ENCODE measurements at places on chromosomes 6 and 20.

DNA sequence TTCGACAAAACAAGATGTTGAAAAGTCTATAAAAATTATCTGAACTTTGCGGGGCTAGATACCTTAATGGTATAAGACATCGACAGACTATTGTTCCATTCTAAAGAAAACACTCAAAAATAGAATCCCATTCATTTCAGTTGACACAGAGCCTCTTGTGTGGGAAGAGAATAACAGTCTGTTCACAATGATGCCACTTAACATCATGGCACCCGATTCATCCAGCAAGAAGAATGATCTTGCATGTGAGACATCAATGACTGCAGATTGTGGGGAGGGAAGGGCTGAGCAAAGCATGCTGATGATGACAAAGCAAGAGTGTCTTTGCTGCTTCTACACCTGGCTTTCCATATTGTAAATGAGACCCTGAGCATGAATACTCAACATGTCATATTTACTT is 49.7 kb upstream of the ARMH2 start:
- no peak for DNase-seq

DNA sequence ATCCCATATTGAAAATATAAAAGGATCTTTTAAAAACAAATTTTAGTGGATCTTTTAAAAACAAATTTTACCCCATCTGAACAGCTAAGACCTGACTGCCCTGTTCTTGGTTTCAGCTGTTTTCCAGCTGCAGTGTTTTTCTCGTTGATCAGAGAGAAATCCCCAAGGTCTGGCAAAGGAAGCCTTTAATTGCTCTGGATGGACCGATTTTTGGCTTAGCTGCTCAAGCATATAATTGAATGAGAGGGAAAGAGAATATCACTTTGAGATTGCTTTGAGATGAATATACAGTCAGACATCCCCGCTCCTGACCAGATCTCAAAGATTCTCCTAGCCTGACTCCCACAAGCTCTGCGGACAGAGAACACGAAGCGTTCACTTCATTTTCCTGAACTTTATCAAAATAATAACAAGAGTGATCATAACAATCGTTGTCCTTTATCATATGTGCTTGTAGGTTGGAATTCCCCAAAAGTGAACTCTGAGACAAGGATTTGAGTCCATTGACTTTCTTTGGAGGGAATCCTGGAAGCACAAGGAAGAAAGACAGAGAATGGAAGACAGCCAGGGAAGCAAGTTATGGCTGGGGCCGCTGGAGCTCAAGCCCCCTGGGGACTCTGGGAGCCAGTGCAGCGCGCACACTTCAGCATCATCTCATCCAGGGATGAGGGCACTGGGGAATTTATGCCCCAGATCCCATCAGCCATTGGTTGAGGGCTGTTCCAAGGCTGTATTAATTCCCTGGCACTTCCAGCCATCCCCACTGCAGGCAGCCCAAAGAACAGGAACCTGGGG is 101.3 kb downstream of the SNX5 start:
- DNase-seq, result no peak

GRCh38 chr6:80647156-80647555 is 540.7 kb downstream of the BCKDHB start:
- no peak for DNase-seq

DNA sequence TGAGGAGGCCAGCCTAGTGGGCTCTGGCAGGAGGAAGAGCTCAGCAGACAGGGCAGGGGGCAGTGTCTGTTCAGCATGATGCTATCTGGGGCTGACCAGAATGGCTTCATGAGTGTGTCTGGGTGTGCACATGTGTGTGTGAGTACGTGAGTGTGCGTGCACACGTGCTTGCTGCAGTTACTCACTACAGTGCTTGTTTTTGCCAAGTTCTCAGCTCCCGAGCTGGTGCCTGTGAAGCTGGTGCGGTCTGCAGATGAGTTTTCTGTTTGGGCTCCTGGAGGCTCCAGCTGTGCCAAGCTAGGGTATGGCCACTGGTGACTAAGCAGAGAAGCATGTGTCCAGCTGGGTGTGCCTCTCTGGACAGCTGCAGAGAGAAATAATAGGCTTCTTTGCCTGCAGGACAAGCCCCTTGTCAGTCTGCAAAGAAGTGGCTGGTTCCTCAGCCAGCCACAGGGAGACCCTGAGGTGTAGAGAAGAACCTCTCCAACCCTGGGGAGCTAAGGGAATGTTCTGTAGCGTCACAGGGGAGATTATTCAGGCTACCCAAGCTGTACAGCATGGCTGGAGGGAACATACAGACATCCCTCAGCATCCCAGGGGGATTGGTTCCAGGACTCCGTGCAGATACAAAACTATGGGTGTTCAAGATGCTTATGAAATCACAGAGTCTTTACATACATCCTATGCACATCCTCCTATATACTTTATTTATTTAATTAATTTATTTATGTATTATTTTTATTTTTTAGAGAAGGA is 40.2 kb upstream of the FAM50B start:
- DNase-seq, result no peak

GRCh38 chr20:58375759-58376352 is 13.2 kb upstream of the VAPB start:
- no peak for DNase-seq

- DNase-seq, result no peak
Observed at GRCh38 chr6:51283723-51284355, 465.2 kb downstream of the TFAP2B start.

GRCh38 chr6:119012521-119012920 is 65.9 kb downstream of the FAM184A start:
- no peak for DNase-seq

GRCh38 chr6:170429450-170429849 is 122.9 kb downstream of the FAM120B start:
- no peak for DNase-seq

DNA sequence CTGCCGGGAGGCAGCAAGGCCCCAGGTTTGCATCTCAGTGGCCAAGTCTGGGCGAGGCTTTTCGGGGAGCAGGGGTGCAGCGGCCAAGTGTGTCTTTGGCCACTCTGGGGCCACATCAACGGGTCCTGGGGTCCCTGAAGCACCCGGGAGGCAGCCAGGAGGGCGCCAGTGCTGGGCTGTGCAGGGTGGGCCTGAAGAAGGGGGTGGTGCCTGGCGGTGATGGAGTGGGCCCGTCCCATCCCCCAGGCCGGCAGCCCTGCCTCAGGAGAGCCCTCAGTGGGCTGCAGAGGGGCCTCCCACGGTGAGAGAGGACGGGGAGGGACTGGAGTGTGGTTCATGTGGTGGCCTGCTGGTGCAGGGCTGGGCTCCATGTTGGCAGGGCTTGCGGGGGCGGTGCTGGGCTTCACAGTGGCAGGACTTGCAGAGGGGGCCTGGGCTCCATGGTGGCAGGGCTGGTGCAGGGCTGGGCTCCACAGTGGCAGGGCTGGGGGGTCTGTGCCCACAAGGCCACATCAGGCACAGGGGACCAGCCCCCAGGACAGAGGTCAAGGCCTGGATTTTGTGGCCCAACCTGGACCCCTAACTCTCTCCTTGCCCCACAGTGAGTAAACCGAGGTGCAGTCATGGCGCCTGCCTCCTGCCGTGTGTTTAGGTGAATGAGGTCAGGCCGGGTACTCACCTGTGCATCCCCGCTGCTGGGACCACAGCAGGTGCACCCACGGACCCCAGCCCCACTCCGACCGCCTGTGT is 10.5 kb upstream of the BHLHE23 start:
- DNase-seq, result no peak

DNA sequence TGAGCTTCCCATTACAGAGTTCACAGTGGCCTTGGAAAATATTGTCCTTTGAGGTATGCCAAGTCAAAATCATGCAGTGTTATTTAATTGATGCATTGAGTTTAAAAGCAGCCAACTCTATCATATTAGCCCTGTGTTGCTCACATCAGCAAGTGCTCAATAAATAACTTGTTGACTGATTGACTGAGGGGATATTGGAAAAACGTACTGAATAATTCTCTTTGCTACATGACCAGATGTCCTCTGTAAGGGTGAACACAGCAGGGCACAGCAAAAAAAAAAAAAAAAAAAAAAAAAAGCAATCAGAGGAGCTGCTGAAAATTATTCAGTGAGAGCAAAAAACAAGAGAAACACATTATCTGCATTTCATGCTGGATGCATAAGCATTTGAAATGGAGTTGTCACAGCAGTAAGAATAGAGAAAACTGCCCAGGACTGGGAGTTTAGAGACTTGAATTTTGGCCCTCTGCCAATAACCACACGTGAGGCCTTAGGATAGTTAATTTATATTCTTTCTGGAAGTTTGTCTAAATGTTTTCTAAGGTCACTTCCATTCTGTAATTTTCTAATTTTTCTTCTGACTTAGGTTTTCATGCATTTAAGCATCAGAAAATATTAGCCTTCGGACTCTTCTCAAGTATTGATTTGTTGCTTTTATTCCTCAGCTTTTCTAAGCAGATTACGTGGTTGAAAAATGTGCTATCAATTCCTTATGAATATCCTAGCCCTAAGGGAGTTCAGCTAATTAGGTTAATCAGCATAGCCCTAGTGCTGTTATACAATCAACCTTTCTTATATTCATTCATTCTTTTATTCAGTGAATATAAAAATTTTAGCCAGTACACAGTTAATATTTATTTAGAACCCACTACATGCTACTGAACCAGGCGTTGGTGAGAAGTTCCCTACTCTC is 246.8 kb upstream of the STXBP5 start:
- no peak for DNase-seq

DNA sequence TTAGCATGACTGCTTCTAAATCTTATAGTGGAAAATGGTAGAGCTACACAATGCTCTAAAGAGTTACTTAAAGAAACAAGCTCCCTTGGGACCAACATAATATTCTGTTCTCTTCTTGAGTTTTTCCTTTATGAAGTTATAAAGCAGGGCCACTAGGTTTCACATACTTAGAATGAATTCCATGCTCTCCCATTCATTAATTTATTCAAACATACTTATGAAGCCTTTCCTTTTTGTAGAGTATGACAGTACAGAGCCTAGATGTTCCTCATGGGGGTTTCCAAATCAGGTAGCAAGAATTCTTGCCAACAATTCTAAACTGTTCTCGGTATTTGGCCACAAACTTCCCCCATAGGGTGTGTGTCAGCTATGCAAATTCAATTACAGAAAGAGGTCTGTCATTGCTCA is 20.6 kb upstream of the FABP7 start:
- no peak for DNase-seq

DNA sequence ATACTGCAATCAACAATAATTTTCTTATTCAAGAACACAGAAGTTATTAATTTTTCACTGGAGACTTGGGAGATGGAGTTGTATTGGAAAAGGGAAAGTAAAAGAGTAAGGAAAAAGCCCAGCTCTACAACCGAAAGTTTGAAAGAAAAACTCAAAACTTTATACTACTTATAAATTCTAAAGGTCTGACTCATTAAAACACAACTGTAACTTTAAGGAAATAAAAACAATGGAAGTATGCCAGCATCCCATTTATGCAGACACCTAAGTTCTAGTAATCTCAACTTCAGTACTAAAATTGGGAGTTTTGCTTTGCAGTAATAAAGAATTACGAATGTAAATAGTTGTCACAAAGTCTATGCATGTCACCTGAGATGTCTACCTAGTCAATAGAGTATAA is 80.6 kb downstream of the IRAK1BP1 start:
- no peak for DNase-seq

DNA sequence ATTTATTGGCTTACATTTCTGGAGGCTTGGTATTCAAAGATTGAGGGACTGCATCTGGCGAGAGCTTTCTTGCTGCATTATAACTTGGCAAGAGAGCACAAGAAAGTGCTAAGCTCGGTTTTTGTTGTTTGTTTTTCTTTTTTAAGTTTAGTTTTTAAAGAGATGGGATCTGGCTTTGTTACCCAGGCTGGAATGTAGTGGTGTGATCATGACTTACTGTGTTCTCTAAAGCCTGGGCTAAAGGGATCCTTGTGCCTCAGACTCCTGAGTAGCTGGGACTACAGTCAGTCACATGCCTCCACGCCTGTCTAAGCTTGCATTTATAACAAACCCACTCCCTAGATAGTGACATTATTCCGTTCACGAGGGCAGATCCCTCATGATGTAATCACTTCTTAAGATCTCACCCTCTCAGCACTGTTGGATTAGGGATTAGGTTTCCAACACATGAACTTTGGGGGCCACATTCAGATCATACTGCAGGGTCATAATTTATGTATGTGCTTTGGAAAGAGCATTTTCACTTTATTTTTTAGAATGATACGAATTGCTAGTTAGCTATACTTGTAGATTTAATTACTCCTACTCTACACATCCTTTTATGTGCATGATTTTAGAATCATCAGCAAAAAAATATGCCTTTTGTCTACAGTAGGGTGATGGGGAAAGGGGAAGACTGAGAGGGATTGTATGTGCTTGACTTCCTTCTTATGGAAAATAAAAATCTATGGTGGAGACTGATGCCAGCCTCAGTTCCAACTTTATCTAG is 167.8 kb downstream of the JARID2 start:
- no peak for DNase-seq

GRCh38 chr6:116836606-116837342 is 7.9 kb upstream of the GPRC6A start:
- no peak for DNase-seq

DNA sequence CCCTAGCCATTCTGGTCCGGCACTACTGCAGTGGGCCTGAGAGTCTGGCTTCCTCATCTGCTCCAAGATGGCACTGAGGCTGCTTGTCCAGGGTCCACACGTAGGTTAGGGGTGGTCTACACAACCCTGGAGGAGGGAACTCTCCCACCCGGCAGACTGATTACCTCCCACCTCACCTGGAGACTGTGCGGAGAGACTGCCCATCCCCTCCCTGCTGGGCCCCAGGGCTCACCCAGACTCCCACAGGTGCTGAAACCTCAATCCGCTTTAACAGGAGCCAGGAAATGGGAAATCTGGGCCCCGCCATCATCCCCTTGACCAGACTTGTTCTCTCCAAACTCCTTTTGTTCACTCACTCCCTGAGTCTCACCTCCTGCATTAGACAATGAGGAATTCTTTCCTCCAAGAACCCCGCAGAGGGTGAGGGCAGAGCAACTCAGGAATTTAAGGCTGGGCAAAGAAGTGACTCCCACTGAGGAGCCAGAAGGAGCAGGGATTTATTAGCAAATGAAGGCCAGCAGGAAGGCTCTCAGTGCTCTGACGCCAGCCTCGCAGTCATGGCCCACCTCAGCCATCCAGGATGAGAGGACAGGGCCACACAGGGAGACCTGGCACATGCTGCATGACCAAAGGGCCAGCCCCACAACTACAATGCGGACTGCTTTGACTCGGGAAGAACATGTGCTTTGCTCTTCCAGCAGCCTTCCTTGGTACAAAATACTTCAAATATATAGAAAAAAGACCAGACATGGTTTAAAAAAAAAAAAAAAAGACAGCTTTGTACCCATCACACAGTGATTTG is 53.0 kb downstream of the CDK5RAP1 start:
- no peak for DNase-seq

DNA sequence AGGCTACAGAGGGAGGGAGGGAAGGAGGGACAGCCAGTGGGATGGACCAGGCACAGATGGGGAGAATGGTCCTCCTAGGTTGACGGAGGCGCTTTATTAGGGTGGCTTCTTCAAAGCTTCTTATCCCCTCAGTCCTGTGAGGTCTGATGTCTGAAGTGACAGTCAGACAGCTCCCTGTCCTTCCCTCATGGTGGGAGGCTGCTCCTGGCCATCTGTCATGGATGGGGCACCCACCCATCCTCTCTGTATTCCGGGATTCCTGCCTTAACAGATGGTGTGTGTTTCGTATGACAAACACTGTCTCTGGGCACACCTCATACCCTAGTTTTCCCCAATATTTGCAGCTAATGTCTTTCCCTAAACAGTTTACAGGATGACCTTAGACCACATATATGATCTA is 7.9 kb downstream of the RIN2 start:
- no peak for DNase-seq
